ENCODE measurements at places on chromosomes 7 and 10.

DNA sequence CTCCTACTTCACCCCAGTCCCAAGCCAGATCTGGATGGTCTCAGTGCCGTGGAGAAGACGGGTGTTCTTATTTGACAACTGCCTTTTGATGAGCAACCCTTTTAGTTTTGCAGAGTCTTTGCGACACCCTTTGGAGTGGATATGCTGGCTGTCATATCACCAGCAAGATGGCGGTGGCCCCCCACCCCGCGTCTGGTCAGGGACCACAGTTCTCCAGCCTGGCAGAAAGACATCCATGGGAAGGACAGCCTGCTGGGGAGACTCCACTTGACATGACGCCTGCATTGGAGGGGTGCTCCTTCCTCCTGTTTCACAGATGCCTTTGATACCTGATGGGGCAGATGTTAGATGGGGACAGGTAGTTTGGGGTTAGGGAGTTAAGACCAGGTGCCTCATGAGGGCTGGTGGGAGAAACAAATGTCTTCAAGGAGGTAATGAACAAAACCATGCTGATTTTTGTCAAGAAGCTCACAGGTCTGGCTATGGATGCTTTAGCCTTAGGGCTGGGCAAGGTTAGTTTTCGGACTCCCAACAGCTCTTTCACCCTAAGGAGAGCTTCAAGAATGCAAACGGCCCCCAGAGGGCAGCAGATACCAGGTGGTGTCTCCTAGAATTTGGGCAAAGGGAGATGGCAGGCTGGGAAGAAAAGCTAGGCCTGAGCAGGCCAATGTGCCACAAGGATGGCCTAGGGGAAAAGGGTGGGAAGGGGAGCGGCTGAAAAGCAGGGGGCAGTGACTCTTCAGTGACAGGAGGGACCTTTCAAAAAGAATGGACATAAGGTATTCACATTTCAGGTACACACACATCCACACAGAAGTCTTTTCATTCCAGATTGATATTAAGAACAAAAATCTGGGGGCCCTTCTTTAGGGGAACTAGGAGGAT, 95.2 kb downstream of the CLEC2L start:
- DNase-seq = no peak

DNA sequence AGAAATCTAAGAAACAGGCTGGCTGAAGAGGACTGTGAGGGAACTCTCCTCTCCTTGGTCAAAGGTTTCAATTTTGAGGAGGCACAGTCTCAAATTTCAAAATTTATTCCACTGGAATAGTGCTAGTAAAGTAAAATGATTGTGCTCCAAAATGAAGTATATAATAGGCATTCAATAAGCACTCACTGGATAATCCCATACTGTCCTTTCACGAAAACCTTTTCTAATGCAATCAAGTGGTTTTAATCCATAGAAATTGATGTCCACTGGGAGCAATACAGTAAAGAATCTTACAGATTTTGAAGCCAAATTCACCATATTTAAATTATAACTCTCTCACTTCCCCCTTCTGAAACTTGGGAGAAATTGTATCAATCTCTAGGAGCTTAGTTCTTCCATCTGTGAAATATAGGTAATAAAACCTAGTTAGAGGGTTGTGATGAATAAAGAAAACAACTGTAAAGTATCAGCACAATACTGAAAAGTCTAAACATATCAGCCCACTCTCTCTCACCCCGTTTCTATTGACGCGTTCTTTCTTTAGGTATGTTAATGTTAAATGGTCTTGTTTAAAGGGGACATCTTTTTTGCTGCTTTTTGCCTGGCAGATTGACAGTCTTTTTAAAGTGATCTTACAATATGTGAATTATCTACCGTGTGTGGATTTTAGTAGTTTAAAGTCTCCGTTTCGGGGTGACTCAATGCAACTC, 40.8 kb upstream of the LRRN3 start:
- DNase-seq = no peak

DNA sequence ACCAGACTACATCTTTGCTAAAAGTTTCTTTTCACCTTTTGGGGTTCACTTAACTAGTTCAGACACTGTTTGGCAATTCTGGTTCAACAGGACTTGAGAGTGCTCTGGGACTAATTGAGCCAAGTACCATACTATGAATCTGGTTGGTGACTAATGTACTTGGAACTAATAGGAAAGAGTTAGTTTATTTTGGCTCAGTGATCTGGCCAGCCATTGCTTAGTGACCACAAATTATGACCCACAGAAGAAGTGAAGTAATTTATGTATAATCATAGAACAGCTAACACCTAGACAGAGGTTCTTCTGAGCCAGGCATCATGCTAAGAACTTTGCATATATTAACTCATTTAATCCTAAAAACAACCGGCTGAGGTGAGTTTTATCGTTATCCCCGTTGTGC, 126.5 kb upstream of the JCAD start:
- no peak for DNase-seq

DNA sequence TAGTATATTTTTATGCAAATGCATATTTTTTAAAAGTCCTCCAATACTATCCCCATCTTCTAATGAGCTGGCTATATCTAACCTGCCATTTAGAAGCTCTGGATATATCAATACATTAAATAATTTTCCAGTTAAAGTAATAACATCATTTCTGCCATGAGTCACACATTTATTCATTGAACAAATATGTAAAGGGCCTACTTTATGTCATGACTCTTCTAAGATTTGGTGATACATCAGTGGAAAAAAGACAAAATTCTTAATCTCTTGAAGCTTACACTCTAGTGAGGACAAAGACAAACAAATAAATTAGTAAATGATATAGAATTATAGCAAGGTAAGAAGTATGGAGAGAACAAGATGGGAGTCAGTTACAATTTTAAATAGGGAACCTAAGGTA, 716.8 kb upstream of the LRRTM3 start:
- DNase-seq = no peak

DNA sequence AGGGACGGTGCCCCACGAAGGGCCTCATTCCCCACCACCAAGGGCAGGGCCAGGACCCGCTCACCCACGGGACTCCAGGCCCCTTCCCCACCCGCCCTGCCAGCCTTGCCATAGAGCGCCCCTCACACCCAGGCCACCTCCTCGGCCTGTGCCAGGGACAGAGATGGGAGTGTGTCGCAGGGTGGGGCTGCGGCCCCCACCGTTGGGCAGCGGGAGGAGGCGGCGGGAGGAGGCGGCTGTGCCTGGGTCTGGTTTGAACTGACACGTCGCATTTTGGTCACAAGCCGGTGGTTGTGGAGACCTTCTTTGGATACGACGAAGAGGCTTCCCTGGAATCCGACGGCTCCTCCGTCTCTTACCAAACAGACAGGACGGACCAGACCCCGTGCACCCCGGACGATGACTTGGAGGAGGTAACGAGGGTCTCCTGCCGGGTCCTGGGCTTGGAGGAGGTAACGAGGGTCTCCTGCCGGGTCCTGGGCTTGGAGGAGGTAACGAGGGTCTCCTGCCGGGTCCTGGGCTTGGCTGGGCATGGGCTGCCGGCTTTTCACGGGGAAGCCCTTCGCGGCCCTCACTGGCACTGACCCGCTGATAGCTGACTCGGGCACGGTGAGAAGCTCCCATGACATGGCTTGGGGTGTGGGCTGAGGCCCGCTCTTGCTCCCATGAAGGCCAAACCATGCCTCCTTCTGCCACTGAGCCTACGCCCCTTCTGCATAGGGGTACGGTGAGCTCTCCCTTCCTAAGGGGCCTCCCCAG, 46.4 kb upstream of the DPYSL4 start:
- DNase-seq = no peak

DNA sequence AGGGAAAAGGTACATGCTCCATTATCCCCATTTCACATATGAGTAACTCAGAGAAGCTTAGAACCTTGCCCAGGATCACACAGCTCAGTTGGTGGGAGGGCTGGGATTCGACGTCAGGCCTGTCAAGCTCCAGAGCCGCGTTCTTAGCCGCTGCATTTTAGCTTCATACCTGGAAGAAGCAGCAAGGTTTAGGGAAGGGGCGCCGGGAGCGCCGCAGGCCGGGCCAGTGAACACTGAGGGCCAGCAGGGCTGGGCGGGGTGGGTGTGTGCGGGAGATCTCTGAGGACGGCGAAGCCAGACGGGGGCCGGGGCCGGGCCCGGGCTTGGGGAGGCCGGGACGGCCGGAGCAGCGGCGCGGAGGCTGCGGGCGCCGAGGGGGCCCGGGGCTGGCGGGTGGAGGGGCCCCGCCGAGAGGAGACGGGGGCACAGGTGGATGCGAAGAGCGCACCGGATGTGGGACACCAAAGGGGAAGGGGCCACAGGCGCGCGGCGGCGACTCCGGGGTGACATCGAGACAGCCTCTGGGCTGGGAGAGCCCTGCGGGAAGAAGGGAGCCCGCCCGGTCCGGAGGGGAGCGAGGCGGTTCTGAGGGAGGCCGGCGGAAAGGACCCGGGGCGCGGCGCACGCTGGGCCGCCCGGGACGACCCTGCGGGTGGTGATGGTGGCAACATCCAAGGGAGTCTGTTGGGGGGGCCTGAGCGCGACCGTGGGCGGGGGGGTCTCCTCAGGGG, 498 bp downstream of the NDST2 start:
- peak; percentile 68 for DNase-seq

DNA sequence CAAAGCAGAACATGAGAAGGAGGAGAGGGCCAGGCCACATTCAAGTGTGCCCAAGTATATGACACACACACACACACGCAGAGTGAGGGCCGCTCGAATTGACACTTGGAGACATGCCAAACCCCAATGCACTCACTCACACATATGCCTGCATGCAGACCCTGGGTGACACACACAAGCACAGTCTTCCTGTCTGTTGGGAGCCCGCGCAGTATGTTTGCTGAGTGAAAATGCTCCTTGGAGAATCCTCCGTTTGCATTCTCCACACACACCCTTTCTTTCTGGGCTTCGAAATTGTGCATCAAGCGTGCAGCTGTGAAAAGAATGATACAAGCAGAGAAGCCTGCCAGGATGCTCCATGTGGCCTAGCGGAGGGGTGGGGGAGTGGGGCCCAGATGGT, 120.9 kb downstream of the PLXNA4 start:
- DNase-seq = no peak

DNA sequence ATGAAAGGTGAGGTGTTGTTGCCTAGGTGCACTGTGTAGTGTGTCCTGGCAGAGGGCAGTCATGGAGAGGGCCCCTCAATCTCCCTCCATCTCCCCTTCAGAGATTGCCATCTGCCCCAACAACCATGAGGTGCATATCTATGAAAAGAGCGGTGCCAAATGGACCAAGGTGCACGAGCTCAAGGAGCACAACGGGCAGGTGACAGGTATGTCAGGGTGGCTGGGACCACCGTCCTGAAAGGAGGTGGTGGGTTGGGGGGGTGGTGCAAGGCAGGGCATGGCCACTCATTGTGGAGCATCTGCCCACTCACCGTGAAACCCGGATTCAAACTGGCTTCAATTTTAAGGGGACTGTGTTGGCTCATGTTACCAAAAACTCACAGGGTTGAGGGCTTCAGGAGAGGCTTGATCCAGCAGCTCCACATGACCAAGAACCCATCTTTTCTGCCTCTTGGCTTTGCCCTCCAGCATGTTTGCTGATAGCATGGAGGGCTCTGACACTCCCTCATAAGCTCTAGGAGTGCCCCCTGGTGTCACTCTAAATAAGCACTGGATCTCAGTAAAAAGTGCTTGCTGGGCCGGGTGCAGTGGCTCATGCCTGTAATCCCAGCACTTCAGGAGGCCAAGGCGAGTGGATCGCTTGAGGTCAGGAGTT, 12.2 kb downstream of the ARPC1B start:
- DNase-seq = no peak

DNA sequence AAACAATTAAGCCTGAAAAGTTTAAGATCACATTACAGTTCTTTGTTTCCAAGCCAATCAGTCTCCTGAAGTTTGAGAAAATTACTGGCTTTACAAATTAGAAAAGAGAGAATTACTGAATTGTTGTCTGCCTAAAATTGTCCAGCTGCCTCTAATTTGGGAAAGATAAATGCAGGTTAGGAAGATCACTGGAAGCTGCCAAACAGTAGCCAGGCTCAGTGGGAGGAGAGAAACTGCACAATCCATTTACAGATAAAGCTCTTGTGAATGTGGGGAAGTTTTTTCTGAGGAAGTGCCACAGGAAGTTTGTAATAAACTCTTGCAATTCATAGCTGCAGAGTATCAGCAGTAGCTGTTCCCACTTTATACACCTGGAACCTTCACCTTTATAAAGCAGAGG, 100.7 kb downstream of the IQUB start:
- DNase-seq = no peak

GRCh38 chr7:18086165-18087025, 58.7 kb upstream of the PRPS1L1 start:
- DNase-seq = peak; percentile 19

GRCh38 chr10:90988802-90989201, 67.9 kb upstream of the ANKRD1 start:
- no peak for DNase-seq

GRCh38 chr10:31384589-31384949, 65.6 kb downstream of the ZEB1 start:
- no peak for DNase-seq

DNA sequence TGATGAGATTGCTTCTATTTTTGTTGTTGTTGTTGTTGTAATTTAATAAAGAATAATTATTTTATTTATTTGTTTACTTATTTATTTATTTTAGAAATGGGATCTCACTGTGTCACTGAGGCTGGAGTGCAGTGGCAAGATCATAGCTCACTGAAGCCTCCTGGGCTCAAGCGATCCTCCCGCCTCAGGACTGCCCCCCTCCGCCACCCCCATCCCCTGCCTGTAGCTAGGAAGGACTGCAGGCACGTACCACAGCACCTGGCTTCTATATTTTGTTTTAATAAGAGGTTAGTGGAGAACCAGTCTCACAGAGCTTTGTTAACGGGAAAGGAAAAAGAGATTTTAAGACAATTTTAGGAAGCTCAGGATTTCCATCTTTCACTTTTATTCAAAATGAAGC, 19.5 kb upstream of the SMC3 start:
- DNase-seq = no peak

- DNase-seq = no peak
Observed at GRCh38 chr10:75466886-75467285, 35.5 kb downstream of the LRMDA start.

GRCh38 chr7:119090851-119091250, 866.3 kb downstream of the ANKRD7 start:
- no peak for DNase-seq

DNA sequence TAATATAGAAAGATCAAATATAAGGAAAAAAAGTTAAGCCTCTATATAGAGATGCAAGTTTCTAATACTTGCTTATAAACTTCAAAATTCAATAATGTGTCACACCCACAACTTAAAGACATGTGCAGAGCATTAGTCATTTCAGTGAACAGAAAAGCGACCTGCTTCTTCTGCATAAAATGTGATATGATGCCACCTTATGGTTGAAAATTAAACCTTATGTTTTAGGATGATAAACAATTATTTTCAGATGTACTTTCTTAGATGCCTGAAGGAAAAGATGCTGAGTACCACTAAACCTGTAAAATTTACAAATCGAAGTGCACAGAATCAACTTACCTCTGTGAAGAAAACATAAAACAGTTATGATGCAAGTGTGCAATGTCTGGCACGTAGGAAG, 96.0 kb downstream of the MTERF1 start:
- no peak for DNase-seq

GRCh38 chr7:151680810-151681209, 161.1 kb upstream of the RHEB start:
- DNase-seq = no peak

GRCh38 chr10:120634659-120635058, 177.6 kb downstream of the PLPP4 start:
- DNase-seq = no peak

GRCh38 chr7:99218406-99219184, 10.7 kb upstream of the KPNA7 start:
- no peak for DNase-seq

- DNase-seq = no peak
Observed at GRCh38 chr10:15439341-15439842, 68.3 kb upstream of the FAM171A1 start.
